CD8-positive, alpha-beta memory T cell (primary cell): ENCODE measurements at places on chromosomes 6 and 20.

DNA sequence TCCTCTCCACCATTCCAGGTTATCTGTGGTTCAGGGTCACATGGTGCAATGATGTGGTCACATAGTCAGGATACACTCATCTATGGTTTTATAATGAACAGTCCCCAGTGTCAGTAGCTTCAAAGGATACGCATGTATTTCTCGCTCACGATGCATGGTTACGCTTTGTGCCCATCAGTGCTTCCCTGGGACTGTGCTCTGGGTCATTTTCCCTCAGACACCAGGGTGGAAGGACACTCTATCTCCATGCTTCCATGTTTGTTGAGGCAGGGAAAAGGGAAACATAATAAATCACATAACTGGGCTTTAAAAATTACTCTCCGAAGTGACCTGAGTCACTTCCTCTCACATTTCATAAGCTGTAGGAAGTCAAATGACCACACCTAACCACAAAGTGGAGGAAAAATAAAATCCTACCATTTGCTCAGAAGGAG is 394.8 kb upstream of the NOX3 start:
- no peak for DNase-seq

DNA sequence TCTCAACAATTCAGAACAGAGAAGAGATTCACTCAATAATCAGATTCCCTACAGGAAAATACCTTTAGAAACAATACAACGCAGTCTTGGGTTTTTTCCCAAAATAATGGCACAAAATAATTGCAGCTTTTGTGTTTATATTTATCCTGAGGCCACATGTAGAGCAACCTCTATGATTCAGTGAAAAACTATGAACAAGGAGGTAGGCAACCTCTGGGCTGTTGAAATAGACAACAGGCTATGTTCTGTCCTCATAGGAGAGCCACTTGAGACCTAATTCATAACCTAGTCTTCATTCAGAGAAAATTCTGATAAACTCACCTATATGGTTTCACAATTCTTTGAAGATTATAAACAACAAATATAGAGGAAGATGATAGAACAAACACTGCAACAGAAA is 118.3 kb downstream of the KHDC1L start:
- DNase-seq: no peak

GRCh38 chr6:4358414-4359107 is 223.2 kb upstream of the ECI2 start:
- DNase-seq: no peak

GRCh38 chr6:7591770-7592169 is 1.8 kb downstream of the SNRNP48 start:
- no peak for DNase-seq

DNA sequence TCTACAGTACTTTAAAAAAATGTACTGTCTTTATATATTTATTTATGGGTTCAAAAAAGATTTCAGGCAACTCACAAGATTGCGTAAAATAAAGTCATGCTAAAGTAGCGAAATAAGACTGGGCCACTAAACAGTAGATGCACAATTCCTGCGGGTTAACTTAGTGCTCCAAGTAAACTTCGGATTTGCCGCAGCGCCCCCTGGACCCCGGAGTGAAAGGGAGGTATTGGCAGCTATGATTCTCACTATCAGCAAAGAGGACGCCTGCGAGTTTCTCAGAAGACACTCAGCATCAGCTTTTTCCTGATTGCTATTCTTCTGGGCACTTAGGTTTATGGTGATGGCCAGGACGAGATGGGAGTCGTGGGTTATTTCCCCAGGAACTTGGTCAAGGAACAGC is 1.4 kb downstream of the OTOR start:
- DNase-seq: no peak

GRCh38 chr20:20480126-20480525 is 112.2 kb downstream of the INSM1 start:
- no peak for DNase-seq
